ENCODE measurements at places on chromosomes 5 and 9.

DNA sequence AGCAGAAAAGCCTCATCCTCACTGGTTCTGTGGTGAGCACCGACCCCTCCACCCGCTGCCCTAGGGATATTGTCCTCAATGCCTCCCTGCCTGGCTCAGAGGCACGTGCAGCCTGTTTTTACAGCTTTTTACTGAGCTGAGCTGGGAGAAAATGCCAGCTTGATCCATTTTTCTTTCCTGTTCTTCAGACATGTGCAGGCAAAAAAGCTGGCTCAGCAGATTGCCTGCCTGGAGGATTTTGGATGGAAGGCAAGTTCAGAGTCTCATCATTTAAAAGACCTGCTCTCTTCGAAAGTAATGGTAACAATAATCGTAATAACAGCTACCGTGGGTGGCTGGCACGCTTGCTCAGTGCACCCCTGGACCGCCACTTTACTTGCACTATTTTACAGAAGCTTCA lies 135.0 kb upstream of the SMIM23 start:
- DNase-seq: no peak

GRCh38 chr5:177385720-177386119 lies 1.5 kb downstream of the SLC34A1 start:
- no peak for DNase-seq

- no peak for DNase-seq
These were observed 35.8 kb upstream of the MAMDC2 start for GRCh38 chr9:70007831-70008230.

DNA sequence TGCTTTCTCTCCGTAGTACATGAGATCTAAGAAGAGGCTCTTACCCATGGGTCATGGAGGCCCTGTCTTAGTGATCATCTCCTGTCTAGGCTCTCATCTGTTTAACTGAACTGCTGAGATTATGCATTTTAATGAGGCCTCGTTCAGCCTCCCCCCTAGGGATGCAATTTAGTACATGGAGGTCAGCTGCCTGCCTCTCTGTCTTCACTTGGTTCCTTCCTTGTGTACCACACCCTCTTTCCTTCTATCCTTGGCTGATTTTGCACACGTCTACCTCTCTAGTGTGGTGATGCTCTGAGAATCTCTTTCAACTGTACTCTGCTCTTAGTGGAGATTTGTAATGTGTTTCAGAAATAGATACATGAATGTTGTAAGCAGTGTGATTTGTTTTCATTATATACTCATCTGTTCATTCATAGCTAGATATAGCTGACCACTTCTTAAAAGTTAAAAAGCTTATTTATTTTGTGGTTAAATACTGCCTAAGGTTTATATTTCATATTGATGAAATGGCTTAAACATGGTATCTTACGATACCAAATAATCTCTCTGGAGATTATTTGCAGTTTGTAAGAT lies 3.5 kb upstream of the ACTBL2 start:
- no peak for DNase-seq

GRCh38 chr9:134204991-134205578 lies 40.7 kb upstream of the RNU6ATAC start:
- DNase-seq: no peak

- DNase-seq: no peak
These were observed 60.7 kb upstream of the SYNPO start for GRCh38 chr5:150579462-150580400.

DNA sequence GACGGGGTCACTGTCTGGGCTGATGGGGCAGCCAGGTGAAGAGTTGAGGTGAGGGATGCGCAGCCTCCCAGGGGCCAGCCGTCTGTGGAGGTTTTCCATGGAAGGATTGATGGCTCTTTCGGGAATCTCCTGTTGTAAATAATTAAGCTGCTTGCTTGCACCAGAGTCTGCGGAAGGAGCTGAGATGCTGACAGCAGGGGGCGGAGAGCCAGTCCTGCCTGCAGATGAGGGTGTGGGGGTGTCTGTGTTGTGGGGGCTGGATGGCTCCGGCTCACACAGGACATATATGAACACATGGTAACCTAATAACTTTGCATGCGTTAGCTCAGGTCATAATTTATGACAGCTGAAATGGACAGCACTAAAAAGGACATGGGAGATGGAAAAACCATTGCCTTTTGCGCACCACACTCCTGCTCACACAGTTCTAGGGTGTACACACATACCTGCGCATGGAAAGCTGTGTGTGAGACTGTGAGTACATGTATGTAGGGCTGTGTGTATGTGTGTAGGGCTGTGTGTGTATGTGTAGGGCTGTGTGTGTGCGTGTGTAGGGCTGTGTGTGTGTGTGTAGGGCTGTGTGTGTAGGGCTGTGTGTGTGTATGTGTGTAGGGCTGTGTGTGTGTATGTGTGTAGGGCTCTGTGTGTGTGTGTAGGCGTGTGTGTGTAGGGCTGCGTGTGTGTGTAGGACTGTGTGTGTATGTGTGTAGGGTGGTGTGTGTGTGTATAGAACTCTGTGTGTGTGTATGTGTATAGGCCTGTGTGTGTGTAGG lies 36.8 kb upstream of the SEMA4D start:
- DNase-seq: no peak

- DNase-seq: no peak
These were observed 37.4 kb downstream of the PIK3R1 start for GRCh38 chr5:68252673-68253623.

GRCh38 chr5:154713615-154714125 lies 41.5 kb upstream of the LARP1 start:
- DNase-seq: no peak

DNA sequence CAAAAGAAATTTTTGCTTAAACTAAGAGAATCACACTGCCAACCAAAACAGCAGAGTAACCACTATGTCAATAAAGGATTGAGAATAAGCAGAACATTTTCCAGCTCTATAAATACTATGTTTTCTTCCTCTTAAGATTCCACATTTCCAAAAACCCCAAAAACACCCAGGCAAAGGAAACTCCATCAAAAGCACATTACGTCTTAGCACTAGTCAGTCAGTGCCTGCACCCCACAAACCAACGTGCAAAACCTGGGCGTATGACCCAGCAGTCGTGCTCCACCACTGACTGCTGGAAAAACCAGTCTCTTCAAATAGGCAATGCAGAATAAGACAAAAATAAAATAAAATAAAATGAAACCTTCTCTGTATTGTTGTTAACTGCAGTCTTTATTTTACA lies 85.3 kb downstream of the GNAQ start:
- no peak for DNase-seq

DNA sequence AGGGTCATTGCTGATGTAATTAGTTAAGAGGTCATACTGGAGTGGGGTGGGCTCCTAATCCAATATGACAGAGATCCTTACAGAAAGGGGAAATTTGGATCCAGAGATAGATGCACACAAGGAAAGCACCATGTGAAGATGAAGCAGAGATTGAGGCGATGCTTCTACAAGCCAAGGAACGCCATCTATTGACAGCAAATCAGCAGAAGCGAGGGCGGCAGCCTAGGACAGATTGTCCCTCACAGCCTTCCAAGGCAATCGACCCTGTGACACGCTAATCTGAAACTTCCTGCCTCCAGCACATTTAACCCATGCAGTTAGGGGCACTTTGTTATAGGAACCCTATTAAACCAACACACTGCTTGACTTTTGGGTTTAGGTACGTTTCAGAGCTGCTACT lies 285.1 kb upstream of the DAP start:
- no peak for DNase-seq

DNA sequence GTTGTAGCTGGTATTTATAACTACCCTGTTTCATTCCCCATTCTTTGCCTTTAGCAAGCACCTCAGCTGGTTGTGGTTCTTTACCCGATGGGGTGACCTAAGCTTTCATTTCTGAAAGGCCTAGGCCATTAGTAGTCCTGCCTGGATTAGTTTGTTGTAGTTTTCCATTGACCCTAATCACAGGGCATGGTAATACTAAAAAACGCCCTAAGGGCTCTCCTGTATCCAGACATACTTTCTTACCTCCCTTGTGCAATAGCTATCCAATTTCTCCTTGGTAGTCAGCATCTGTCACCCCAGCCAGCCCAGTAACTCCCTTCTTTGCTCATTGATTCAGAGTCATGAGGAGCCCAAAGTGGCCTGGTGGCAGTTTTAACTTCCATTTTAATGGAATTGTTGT lies 24.0 kb downstream of the TMOD1 start:
- no peak for DNase-seq

GRCh38 chr5:40033411-40033810 lies 608.6 kb upstream of the DAB2 start:
- DNase-seq: no peak

DNA sequence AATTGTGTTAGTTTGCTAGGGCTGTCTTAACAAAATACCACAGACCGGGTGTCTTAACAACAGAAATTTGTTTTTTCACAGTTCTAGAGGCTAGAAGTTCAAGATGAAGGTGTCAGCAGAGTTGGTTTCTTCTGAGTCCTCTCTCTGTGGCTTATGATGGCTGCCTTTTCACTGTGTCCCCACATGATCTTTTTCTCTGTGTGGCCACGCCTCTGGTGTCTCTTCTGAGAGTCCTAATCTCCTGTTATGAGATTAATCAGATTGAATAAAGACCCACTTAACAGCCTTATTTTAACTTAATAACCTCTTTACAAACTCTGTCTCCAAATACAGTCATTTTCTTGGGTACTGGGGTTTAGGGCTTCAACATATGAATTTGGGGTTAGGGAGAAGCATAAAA lies 561.1 kb downstream of the NR2F1-AS1 start:
- DNase-seq: no peak

- no peak for DNase-seq
These were observed 50.2 kb upstream of the SNAPC3 start for GRCh38 chr9:15372455-15372854.

DNA sequence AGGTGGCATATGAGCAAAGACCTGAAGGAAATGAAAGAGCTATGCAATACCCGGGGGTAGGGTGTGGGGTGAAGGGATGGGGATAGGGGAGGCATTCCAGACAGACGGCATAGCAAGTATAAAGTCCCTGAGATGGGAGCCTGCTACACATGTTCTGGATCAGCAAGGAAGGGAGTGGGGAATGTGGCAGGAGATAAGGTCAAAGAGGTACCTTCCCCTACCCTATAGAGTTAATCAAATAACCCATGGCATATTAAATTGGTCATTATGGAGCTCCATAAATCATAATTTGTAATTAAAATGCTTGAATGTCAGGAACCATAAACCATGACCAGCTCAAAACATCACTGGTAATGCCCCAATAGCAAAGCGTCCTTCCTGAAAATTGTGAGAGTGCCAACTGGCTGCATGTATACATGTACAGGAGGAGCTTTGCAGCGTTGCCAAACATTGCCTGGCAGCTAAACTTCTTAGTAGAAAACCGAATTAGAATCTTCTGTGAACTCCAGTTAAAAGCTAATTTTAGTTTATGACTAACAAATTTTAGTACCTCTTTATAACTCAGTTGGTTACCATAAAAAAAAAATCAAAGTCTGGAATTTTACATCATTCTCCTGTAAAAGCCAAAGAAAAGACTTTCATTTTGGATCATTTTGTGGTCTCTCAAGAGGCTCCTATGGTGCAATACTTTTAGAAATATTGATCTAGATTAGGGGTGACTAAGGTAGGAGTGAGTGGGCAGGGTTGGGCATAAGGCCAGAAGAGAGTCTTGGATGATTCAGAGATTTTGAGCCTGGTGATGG lies 4.7 kb downstream of the DNAI1 start:
- DNase-seq: no peak

GRCh38 chr5:34915856-34916192 lies 313 bp downstream of the BRIX1 start:
- DNase-seq: no peak

GRCh38 chr5:175878544-175879438 lies 7.4 kb downstream of the CPLX2 start:
- no peak for DNase-seq

GRCh38 chr9:13137426-13137825 lies 142.1 kb downstream of the MPDZ start:
- no peak for DNase-seq

- DNase-seq: no peak
These were observed 180.8 kb downstream of the HSD17B3 start for GRCh38 chr9:96121136-96121535.

GRCh38 chr9:98860871-98861293 lies 53.4 kb downstream of the GALNT12 start:
- no peak for DNase-seq

GRCh38 chr9:129007035-129007765 lies 20.9 kb downstream of the SH3GLB2 start:
- no peak for DNase-seq

- DNase-seq: no peak
These were observed 95.7 kb upstream of the EGFLAM start for GRCh38 chr5:38162625-38163024.

DNA sequence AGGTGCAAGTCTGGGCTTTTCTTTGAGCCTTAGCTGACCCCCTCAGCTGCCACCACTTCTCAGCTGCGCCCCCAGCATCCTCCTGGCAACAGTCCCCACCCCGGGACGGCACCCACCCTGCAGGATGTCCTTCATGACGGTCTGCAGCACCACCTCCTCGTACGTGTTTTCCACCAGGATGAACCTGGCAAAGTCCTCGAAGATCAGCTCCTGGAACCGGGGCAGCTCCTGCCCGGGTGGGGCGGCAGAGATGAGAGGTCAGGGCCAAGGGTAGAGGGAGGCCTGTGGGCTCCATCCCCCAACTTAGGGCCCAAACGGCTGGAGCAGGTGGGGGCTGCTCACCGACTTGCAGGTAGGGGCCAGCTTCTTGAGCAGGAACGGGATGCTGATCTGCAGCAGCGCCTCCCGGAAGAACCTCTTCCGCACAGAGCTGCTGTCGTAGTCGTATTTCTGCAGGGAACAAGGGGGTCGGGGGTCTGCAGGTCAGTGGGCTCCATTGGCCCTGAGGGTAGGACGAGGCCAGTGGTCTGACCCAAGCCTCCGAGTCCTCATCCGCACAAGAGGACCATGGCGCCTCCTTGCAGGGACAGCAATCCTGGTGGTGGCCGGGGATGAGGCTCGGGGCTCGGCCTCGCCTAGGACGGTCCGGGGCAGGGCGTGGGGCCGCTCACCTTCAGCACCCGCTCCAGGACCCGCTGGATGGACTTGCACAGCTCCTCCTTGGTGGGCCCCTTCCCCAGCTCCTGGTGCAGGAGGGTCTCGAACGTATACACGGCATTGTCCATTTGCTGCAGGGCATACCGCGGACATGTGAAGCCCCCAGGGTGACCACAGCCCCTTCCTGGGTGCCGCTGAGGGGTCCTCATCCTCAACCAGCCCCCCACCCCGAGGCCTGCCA lies 56.7 kb downstream of the LRSAM1 start:
- DNase-seq: no peak

DNA sequence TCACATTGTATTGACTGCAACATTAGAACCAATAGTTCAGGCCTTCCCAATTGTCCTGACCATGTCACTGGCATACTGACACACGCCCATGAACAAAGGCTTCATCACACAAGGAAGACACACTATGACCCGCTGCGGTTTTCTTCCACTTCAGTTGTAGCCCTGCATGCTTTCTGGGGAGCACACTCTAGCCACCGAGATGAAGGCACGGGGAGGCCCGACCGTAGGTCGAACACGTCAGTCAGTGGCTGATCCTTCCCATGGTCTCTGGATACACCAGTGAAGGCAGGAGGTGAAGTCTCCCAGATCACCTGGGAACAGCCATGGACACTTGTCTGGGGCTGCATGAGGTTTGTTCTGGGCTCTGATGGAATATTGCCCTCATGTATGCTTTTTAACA lies 224.7 kb downstream of the FSTL4 start:
- DNase-seq: no peak

- DNase-seq: no peak
These were observed 282.2 kb downstream of the CWC27 start for GRCh38 chr5:65050826-65051498.

GRCh38 chr9:94983552-94983951 lies 257.1 kb downstream of the AOPEP start:
- no peak for DNase-seq

- DNase-seq: no peak
These were observed 24.3 kb downstream of the MAT2B start for GRCh38 chr5:163529698-163530097.

- DNase-seq: no peak
These were observed 131.8 kb upstream of the FBN2 start for GRCh38 chr5:128669803-128670202.
